ENCODE measurements at places on chromosomes 3 and 15.

- DNase-seq, result no peak
Measured at GRCh38 chr15:70420948-70421482, 323.3 kb upstream of the TLE3 start.

GRCh38 chr3:120475722-120476377 lies 25.1 kb upstream of the FSTL1 start:
- DNase-seq, result no peak

GRCh38 chr15:22228101-22228762 lies 147.9 kb downstream of the OR4M2 start:
- no peak for DNase-seq

DNA sequence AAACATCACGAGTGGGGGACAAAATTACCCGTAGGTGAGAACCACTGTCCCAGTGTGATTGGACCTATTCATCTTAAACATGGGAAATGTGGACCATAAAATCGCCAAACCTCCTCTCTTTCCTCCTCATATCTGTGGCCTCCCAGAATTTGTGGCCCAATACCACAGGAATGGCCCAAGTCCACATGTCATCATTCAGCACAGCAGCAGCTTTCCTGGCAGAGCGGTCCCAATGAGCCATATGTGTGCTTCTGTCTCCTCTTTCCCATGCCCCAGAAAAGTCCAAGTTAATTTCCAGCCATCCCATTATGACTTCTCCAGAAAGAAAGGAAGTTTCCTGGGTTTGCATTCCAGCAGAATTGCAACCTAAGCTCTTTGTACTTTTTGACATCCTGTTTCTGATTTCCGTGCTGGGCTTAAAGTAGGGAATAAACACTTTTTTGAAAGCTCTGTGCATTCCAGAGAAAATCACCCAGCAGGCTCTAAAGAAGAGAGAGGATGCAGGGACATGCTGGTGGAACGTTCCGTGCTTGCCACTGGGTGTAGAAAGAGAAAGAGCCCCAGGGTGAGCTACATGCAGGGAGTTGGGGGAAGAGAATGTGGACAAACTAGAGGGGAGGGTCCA lies 259.4 kb upstream of the PROK2 start:
- no peak for DNase-seq

DNA sequence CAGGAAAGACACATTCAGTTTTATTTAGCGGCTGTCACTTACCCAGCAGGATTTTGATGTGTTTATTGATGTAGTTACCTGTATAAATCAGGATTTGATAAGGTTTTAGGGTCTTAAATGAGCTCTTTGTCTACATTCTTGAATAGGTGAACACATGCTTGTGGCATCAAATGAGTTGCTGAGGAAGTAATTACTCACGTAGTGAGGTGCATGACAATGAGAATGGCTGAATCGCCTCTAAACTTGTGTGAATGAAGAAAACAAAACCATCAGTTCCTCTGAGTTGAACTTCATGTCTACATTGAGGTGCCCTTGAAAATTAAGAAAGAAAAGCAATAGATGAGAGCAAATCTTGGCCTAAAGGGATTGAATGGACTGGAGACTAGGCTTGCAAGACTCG lies 245.6 kb upstream of the SATB1 start:
- DNase-seq, result no peak

DNA sequence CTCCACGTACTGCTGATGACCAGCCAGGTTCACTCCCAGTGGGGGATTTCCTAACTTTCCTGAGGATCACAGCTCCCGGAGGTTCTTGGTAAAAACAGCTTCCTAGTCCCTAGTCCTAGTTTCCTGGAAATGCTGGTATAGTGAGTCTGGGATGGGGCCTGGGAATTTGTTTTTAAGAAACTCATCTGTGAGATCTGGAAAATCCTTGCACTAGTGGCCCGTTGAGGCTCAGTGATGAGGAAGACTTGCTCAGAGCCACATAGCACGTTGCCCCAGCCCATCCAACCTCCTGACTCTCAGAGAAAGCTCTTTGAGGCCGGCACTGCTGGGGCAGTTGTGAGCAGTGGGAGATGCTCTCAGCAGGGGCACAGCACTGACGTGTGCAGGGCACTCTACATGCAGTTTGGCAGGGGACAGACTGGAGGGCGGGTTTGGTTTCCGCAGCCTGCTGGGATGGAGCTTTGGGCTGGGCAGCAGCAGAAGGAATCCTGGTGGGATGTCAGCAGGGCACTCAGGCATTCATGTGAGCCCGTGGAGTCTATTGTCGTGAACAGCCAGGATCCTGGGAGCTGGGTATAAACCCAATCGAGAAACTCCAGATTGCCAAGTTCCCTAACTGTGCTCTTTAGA lies 31.6 kb downstream of the SAXO2 start:
- DNase-seq, result no peak

DNA sequence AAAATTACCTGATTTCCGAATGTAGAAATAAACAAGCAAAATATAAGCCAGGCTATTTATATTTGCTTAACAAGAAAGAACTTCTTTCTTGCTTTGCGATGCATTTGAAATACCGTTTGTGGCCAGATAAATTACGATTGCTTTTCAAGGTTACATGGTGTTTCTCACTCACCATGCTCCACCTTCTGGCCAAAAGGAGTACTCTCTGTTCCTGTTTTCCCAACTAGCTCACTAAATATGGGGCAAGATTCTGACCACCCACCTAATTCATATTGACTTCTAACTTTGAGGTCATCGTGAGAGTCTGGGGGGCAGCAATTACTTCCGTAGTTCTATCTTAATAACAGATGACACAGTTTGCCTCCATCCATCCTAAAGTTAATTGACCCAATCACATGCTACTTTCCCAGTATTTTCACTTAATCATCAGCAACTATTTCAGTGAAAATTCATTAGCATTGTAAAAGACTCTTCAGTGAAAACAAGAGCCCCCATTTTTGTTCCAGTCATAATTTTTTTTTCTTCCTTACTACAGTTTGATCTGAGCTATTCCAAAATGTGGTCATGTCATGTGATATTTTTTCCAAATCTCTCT lies 25.9 kb downstream of the ACP3 start:
- DNase-seq, result peak; percentile 57

DNA sequence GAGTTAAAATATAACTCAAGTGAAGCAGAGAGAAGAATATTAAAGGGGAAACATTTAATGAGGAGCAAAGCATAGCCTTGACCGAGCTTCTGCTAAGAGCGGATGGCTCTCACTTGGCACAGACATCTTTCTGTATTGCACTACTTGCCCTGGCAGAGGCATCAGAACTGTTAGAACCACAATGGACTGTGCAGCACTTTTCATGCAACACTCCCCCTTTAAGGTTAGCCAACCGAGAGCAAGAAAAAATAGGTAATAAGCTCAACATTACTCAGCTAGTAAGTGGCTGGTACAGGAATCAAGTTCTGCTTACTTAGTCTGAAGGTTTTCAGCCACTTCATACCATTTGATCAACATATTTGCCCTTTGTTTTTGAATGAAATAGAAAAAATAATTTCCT lies 33.7 kb downstream of the CRTC3 start:
- no peak for DNase-seq

GRCh38 chr3:186502966-186503712 lies 41.0 kb downstream of the CRYGS start:
- DNase-seq, result no peak

DNA sequence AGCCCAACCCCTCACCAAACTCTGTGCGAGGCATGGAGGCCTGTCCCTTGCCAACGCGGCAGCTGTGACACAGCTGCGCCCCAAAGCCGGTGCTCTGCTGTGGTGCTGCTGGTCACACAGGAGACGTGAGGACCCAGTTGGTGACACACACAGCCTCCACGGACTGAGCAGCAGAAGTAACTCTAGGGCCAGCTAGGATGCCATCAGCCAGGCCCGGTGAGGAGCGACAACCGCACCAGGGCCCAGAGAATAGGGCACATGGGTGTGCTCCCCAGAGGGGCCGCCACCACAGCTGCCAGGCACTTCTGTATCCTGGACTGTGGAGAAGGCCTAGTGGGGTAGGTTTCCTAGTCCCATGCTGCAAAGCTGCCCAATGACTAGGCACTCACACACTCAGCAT lies 10.7 kb downstream of the ZXDC start:
- peak; percentile 1 for DNase-seq

DNA sequence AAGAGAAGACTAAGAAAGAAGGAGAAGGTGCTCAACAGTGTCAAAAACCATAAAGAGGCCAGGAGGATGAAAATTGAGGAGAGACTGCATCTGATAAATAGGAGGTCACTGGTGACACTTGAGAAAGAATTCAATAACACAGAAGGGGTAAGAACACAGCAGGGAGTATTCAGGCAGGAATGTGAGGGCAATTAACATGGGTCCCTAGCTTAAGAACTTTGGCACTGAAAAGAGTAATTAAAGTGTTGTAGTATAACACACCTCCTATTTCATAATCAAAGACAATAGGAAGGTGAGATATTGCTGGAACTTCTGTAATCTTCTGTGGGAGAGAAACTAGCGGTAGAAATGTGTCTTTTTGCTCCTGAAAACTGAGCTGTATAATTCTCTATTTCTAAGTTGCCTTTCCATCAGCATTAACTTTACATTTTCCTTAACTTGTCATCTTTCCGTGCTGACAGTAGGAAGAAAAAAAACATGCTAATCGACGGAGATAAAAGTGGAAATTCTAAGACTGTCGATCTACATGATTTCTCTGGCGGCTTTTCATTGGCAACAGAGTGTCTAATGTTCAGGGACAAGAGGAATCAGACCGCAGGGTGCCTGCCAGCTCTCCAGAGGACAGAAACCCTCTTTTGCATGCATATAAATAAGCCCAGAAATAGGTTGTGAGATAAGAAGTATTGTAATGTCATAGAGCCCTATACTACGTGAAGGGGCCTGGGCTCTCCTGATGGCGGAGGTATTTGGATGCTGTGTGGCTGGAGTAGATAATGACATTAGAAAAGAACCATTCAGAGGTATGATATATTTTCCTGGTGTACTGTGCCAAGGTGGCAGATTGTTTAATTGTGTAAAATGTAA lies 147.9 kb upstream of the GAP43 start:
- DNase-seq, result no peak

DNA sequence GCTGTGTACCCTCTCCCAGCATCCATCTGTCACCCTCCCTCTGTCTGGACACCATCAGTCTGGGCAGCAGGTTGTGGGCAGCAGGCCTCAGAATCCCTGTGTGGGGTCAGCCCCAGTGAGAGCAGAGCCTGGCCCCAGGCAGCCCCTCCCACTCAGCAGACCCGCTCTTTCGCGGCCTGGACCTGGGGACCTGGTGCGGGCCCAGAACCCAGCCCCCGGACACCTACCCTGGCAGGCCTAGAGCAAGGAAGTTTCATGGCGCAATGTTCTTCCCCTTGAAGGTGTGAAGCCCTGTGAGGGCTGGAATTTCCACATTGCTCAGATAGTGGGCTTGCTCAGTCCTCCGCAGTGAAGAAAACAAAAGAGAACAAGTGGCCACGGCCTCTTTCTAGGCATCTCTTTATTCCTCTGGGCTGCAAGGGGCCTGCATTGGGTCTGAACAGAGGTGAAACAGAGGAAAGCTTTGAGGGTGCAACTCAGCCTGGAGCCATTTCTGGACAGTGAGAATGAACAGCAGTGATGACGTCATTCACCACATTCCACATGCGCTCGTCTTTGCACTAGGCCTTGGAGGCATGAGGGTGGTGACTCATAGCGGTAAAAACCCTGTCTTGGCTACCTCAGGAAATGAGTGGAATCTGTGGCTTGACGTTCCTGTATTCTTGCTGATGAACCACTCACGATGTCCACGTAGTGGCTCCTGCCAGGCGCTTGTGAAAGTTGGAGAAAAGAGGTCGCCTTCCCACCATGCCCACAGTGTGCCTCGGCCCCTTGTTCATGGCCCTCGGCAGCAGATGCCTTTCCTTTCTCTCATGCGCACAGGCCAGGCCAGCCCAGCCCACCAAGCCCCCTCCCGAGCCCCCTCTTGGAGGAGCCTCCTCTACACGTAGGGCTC lies 66.1 kb downstream of the SLC30A4 start:
- DNase-seq, result peak; percentile 30

- DNase-seq, result no peak
Measured at GRCh38 chr3:135929670-135930069, 35.9 kb upstream of the PPP2R3A start.

DNA sequence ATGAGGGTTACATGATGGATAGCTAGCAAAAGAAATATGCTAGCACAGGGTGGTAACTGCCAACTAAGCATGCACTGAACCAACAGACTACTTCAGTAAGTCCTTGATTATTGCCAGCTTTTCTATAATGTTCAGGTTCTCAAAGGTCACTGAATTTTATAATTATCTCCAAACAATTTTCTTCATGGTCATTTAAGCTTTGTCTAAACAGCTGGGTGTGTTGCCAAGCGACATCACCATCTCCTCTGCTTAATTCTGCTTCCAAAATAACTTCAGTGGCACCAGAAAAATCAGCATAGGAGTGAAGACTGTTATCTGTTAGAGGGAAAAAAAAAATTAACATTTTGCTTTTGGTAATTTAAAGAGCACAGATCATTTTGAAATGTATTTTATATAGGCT lies 54.6 kb upstream of the TOP2B start:
- no peak for DNase-seq

- DNase-seq, result peak; percentile 58
Measured at GRCh38 chr3:97579365-97579764, 185.2 kb upstream of the ARL6 start.

DNA sequence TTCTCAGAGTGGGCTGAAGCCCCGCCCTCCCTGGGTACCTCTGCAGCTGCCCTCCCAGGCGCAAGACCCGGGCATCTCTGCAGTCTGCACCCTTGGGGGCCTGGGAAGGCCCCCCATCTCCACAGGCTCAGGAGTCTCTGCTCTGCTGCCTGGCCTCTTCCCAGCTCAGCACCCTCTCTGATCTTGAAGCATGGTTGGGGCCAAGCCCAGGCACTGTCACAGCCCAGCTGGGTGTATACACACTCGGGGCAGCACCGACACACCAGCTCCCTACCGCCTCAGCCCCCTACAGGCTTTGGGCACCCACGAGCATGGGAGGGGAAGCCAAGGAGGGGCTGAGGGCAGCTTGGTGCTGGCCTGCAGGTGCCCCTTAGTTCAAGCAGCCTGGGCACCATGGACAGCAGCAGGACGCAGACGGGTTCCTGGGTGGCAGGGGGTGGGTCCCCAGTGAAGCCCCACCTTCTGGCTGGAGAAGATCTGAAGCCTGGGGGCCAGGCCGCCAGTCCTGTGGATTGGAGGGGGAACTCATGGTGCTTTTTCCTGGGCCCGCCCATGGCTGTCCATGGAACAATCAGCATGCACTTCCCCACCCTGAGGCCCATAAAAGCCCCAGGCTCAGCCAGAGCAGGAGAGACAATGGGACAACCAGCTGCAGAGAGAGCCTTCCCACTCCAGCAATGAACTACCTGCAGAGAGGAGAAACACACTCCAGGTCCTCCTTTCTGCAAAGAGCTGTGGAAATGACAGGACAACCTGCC lies 170.6 kb downstream of the TJP1 start:
- no peak for DNase-seq

DNA sequence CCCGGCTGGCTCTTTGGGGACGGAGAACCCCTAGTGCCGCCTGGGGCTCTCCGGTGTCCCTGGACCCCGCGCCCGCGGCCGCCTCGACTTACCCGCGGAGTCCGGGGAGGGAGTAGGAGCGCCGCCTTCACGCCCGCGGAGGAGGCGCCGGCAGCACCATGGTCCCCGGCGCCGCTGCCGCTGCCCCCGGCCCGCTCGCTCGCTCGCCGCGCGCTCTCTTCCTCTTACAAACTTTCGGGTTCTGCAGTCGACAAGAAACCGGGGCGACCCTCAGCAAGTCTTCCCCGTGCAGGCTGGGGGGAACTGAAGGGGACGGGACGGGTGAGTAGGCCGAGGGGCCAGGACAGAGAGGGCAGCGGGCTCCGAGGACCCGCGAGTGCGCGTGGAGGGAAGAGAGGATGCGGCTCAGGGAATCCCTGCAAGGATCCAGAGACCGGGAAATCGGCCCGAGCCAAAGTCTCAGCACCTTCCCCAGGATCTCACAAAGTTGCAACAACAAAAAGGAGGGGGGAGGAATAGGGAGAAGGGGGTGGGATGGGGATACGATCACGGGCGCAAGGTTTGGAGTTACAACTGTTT lies 2.0 kb downstream of the FOXP1 start:
- peak; percentile 16 for DNase-seq
